Progenitor cell of endocrine pancreas (in vitro differentiated cells): ENCODE measurements at places on chromosomes 3 and 15. TPM values are rescaled to one million over a fixed set of nuclear protein-coding genes. Genes with fewer than 3 reads are reported as not detected.

CCDC9B gene
- 0.07 and 0.11 TPM in 2 replicates for total RNA-seq

DNA sequence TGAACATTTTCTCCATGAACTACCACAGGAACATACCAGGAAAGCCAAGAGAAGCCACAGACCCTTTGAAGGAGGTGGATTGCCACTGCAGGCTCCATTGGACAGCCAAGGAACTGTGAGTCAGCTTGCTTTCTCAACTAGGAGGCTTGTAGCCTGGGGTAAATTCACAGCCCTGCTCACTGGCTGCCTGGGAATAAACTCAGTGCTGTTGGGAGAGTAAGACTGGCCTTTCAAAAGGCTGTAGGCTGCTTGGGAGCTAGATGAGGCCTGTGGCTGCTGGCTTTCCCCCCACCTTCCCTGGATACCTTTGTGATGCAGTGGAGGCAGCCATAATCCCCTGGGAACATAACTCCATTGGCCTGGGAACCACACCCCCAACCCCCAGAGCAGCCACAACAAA, 223.5 kb upstream of the RBMS3 start:
- DNase-seq = no peak

- no peak for DNase-seq
These were observed 810 bp upstream of the MEF2A start for GRCh38 chr15:99565049-99565298.

CDCP1 gene
- 10.1 and 15.3 TPM in 2 replicates for total RNA-seq

P3H2 gene
- 5.2 and 5.3 TPM in 2 replicates for total RNA-seq

GPR171 gene
- not detected in 2 replicates for total RNA-seq

NTRK3 gene
- total RNA-seq = not detected in 2 replicates

- DNase-seq = peak; percentile 8
These were observed 34.5 kb downstream of the PSTPIP1 start for GRCh38 chr15:77029166-77030047.

- no peak for DNase-seq
These were observed 15.6 kb downstream of the THBS1 start for GRCh38 chr15:39596358-39597051.

GOLGA8J gene
- not detected in 2 replicates for total RNA-seq

DNA sequence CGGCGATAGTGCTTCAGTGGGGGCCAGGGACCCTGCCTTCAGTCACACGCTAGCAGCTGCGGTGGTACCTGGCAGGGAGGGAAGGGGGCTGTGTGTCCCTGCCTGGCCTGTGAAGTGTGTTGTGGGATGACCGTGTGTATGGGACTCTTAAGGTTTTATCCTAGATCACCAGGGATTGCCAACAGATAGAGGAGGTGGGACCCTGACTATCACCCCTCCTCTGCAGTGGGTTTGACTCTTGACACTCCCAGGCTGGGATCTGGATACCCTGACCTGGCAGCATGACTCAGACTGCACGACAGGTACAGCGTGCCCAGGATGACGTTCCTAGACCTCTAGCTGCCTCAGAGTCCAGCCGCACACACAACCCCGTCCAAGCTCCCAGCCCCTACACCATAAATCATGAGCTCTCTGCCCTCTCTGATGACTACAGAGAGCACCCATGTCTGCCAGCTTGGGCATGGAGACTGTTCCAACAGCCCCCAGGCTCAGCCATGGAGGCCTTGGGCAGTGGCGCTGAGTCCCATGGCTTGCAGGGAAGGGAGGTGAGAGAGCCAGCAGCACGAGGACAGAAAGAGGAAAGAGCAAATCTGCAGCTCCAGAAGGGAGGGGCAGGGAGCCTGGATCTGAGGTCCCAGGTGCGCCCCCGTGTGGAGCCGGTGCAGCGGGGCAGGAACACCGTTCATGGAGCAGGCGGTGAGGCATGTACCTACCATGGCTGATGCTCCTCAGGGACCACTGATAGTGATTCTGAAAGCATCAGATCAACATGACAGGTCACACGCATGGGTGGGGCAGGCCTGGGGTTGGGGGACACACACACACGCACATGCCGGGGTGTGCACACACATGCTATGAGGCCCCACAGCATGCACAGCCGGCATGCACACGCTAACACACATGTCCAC, 71.0 kb downstream of the ADAMTS7 start:
- no peak for DNase-seq

CFAP161 gene
- not detected in 2 replicates for total RNA-seq

- no peak for DNase-seq
These were observed 44.7 kb downstream of the ATP11B start for GRCh38 chr3:182837855-182838454.

SNX22 gene
- 7.3 and 8.1 TPM in 2 replicates for total RNA-seq

DNA sequence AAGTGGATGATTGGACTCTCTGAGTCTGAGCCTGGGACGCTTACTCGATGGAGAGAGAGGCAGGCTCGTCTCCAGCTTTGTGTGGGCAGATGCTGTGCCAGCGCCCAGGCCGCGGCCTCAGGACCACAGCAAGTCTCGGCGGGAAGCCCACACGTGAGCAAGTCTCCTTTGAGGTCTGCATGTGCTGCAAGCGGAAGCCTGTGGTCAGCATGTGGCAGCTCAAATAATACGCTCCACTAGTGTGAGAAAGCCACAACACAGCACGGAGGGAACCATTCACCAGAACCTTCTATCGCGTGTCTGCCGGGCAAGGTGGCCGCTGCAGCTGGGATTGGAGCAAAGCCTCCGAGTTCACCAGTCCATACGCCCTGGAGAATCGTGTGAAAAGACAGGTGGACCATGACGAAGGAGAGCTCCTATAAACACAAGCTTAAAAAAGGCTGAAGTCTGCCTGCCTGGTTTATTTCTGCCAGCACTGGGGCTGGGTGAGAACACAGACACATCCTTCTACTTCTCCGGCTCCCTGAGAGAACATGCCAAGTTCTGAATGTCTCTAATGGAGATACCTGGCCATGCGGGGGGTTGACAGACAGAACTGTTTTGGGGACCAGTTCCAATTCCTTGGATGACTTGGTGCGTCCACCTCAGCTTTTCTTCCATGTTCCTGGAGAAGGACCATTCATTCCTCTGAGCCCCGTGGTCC, 82.0 kb upstream of the LRIG1 start:
- no peak for DNase-seq

SPINK8 gene
- total RNA-seq = not detected in 2 replicates

DNA sequence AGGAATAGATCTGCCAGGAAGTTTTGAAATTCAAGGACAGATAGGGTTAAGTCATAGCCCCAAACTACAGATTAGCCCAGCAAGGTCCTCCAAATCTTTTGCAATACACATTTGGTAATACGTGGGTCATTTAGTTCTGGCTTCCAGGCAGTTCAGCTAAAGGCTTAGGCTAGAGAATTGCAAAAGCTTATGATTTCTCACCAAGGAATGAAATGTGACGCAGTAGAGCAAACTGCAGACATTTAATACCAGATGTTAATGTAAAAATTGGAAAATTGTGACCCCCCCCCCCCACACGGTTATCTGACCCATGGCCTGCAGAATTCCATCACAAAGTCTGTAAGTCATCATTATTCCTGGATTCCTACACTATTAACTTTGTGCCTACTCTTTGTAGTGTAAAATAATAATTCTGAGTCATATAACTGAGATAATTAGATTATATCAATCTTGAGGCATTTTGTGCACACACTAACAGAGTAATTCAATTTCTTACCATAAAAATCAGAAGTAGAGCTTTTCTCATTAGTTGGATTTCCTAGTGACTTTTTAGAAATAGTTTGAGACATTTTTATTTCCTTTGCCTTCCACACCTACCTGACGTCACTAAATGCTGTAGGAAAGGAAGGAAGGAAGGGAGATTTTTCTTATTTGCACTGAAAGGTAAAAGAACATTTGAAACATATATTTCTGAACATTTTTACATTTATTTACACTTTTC, 235.2 kb downstream of the DTWD1 start:
- no peak for DNase-seq

EHHADH gene
- total RNA-seq = 6.2 and 7.6 TPM in 2 replicates

- DNase-seq = no peak
These were observed 139.1 kb upstream of the MRPS22 start for GRCh38 chr3:139204728-139205127.

HGD gene
- 11.9 and 27.8 TPM in 2 replicates for total RNA-seq

GRCh38 chr3:184460276-184460675, 80.4 kb downstream of the CHRD start:
- DNase-seq = no peak

DNA sequence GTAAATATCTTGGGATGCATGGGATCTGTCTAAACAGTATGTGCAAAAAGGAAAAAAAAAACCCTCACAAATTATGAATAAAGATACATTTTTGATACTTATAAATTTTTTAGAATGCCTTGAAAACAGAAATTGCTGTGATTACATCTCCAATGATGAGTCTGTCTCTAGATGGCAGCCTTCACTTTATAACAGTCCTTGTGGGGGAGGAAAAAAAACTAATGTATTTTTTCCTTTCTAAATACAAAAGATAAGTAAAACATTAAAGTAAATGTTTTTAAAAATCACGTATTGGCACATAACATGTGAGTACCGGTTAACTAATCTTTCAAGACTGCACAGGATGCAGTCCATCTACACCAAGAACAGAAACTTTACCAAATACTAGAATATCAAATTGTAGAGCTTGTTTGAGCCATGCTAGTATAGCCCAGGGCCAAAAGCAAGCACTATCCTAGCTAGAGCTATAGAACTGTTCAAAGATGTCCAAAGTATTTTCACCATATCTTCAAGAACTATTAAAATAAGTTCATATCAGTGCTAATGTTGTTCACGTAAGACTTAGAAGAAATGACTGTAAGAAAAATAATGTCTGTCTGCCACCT, 206.4 kb downstream of the STAG1 start:
- DNase-seq = no peak

- no peak for DNase-seq
These were observed 107.8 kb downstream of the ANP32A start for GRCh38 chr15:68712886-68713285.

GRCh38 chr3:19436746-19437145, 288.4 kb downstream of the KCNH8 start:
- DNase-seq = no peak

EPHA6 gene
- total RNA-seq = 16.5 and 17.3 TPM in 2 replicates

GRCh38 chr15:34116620-34117019, 14.7 kb downstream of the PGBD4 start:
- DNase-seq = no peak

DNA sequence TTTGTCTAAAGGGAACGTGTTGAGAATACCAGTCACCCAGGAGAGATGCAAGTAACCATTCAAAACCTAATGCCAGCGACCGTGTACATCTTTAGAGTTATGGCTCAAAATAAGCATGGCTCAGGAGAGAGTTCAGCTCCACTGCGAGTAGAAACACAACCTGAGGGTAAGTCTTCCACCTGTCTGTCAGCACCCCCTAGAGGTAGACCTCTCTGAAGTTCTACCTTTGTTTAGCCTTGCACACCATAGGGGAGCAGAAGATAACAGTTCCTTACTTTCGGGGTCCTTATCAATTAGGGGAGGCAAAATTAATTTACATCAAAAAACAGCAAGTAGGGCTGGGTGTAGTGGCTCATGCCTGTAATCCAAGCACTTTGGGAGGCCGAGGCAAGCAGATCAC, 124.4 kb downstream of the HCN4 start:
- no peak for DNase-seq

GRCh38 chr3:186004671-186005070, 66.9 kb upstream of the TRA2B start:
- DNase-seq = no peak

TMC3 gene
- total RNA-seq = 0.07 and 0.10 TPM in 2 replicates

GRCh38 chr15:47410247-47410646, 307.1 kb upstream of the SEMA6D start:
- DNase-seq = no peak

GRCh38 chr15:54150255-54150654, 172.0 kb downstream of the UNC13C start:
- DNase-seq = no peak

- DNase-seq = no peak
These were observed 180.3 kb downstream of the ABHD5 start for GRCh38 chr3:43870844-43871626.

DNA sequence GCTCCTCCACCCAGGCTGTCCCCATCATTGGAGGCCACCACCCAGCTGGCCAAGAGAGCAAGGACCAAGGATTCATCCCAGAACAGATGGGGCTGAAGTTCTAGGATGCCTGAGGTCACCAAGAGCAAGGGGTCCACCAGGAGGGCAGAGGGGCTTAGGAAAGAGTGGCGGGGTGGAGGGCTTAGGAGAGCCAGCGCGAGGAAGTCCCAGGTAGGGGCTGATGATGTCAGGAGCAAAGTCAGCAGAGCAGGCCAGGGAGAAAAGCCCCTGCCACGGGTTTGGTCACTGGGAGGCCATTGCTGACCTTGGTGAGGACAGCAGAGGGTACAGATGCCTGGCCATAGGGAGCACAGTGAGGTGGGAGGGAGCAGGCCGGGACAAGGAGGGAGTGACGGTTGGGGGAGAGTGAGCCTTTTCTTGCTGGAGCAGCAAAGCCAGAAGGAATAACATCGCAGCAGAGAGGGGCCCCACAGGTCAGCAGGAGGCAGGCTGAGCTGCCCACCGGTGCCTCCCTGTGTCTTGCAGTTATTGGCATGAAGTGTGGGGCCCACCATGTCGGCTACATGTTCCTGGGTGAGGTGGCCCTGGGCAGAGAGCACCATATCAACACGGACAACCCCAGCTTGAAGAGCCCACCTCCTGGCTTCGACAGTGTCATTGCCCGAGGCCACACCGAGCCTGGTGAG, 5.2 kb downstream of the PARP3 start:
- no peak for DNase-seq

ANKRD63 gene
- total RNA-seq = not detected in 2 replicates

GRCh38 chr15:44956388-44956787, at the start of gene TERB2:
Gene TERB2, plus strand, starts transcription at chr15:44956687. Its CDS starts 32 bp downstream, at chr15:44956719.
- no peak for DNase-seq

GRCh38 chr3:156693166-156693565, 18.8 kb downstream of the TIPARP start:
- DNase-seq = no peak

DNA sequence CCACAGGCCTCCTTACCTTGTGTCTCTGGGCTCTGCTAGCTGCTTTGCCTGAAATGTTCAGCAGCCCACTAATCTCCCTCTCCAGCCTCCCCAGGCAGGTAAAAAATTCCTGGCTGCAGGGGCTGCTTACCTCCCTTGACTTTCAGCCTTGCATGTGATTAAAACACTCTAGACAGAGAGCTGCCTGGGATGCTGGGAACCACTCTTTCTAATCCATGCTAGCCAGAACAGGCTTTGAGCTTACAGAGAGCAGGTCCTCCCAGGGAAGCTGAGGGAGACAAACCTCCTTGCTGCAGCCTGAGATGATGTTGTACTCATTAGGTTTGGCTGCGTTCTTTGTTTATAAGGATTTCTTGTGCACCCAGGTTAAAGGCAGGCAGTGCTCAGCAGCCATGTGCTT, 33.7 kb upstream of the LIPC start:
- no peak for DNase-seq

OR5K2 gene
- total RNA-seq = not detected in 2 replicates

DNA sequence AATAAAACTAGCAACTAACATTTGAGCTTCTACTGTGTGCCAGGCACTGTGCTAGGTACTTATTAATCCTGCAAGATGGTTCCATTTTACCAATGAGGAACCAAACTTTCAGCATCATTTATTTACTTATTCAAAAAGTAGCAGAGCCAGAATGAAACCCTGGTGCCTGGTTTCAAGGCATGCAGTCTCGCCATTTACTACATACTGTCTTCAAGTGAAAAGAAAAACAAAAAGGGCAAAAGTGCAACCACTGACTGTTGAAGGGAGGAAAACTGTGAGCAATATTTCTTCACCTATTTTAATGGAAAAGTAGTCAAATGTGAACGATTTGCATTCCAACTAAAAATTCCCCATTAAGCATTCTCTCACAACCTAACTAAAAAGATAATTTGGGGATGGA, 8.7 kb downstream of the DCUN1D1 start:
- no peak for DNase-seq
